ENCODE measurements at places on chromosomes 1 and 21. TPM values are rescaled to one million over a fixed set of nuclear protein-coding genes. Genes with fewer than 3 reads are reported as not detected.

The CAPN8 gene
- total RNA-seq: not detected

The FAM43B gene
- total RNA-seq: 2.2 TPM

The NUP210L gene
- total RNA-seq: not detected

The CATSPERE gene
- total RNA-seq: 0.45 TPM

The AMY1B gene
- not detected for total RNA-seq

The TMEM52 gene
- total RNA-seq: 15.0 TPM

The CAPN2 gene
- total RNA-seq: 9.4 TPM

The MPL gene
- total RNA-seq: not detected

The C21orf58 gene
- 26.1 TPM for total RNA-seq

The A3GALT2 gene
- total RNA-seq: not detected

The OR2L5 gene
- total RNA-seq: not detected

The SAMD13 gene
- 1.8 TPM for total RNA-seq

The RORC gene
- 0.52 TPM for total RNA-seq

The LY9 gene
- total RNA-seq: not detected

The LRRC53 gene
- total RNA-seq: not detected

The IRF6 gene
- total RNA-seq: 13.3 TPM

The OR2AK2 gene
- total RNA-seq: not detected

The SRGAP2B gene
- total RNA-seq: 39.5 TPM

The HAO2 gene
- not detected for total RNA-seq

The FNDC10 gene
- total RNA-seq: 19.0 TPM

The MROH7 gene
- not detected for total RNA-seq

The SNRPE gene
- total RNA-seq: 461 TPM

The GPBP1L1 gene
- total RNA-seq: 126 TPM

The PPIE gene
- total RNA-seq: 38.9 TPM

The UAP1 gene
- total RNA-seq: 32.9 TPM

The HCRTR1 gene
- total RNA-seq: 0.35 TPM

The CFHR3 gene
- 0.52 TPM for total RNA-seq

The AIRE gene
- not detected for total RNA-seq

The RGS8 gene
- total RNA-seq: 0.13 TPM

The CNKSR1 gene
- total RNA-seq: 14.5 TPM

The CCDC185 gene
- total RNA-seq: not detected

The SPRR2A gene
- not detected for total RNA-seq

Data from H1 (cell line).